Neural progenitor cell (in vitro differentiated cells): ENCODE measurements at places on chromosomes 6 and 20. TPM values are rescaled to one million over a fixed set of nuclear protein-coding genes. Genes with fewer than 3 reads are reported as not detected.
A peak's percentile ranks its signal among the peaks of the same experiment; 100 is the strongest.

MUC21 gene
- not detected in 2 replicates for total RNA-seq

SUPT3H gene
- total RNA-seq: 16.3 and 22.5 TPM in 2 replicates

CALHM4 gene
- total RNA-seq: not detected in 2 replicates

BICRAL gene
- total RNA-seq: 8.6 TPM in 2 replicates

LINC00237 gene
- not detected in 2 replicates for total RNA-seq

PSORS1C1 gene
- total RNA-seq: not detected in 2 replicates

BPIFA1 gene
- not detected in 2 replicates for total RNA-seq

C6orf141 gene
- total RNA-seq: 87.2 and 97.2 TPM in 2 replicates

IPCEF1 gene
- total RNA-seq: 0.13 and 0.25 TPM in 2 replicates

POPDC3 gene
- 3.1 and 8.2 TPM in 2 replicates for total RNA-seq

HSPA12B gene
- total RNA-seq: 0.15 and 0.71 TPM in 2 replicates

TTLL9 gene
- total RNA-seq: 0.34 TPM in 1 of 2 replicates, not detected in the other

FGD2 gene
- total RNA-seq: 0.06 and 0.12 TPM in 2 replicates

KCNK5 gene
- total RNA-seq: 5.7 and 7.3 TPM in 2 replicates

PNPLA1 gene
- not detected in 2 replicates for total RNA-seq

DNA sequence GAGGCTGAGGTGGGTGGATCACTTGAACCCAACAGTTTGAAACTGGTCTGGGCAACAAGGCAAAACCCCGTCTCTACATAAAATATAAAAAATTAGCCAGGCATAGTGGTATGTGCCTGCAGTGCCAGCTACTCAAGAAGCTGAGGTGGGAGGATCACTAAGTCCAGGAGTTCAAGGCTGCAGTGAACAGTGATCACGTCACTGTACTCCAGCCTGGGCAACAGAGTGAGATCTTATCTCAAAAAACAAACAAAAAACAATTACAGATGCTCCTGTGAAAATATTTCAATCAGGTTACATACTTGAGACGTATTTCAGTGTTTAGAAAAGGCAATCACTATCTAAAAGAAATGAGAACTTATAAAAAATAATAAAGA is 33.8 kb downstream of the RANBP9 start:
- no peak for DNase-seq

DNA sequence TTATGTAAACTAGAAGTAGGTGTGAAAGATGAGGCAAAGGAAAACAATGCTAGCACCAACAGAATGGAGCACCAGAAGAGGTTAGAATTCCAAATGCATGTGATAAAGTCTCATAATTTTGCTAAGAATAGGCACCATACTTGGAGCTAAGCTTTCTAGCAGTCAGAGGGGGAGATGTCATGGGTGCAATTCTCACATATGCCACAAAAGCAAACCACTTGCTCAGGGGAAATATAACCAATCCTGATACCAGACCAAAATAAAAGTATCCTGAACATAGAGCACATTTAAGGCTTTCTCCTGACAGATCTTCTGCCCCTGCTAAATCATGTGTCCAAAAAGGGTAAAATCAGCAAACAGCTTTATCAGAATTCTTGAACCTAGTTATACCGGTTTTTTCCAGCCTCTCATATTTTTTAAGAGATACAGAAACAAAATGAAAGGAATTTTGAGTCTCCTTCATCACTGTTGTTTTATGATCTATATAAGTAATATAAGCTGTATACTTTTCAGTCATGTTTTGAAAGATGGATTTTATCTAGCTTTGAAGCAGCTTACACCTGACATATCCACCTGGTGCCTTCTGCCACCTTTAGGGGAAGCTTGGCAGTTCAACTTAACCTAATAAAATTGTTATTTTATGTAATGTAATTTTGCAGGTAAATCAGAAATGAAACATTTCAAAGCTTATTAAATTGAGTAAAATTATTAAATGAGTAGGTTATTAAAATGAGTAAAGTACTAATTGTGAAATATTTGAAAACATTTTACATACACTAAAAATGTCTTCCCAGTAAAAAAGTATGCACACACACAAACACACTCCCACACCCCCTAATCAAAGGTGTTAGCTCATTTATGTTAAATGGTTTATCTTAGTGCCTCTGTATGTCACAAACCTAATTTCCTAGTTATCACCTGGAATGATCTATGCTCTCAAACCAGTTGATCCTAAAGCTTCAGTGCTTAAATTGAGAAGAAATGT is 2.8 kb downstream of the SPO11 start:
- DNase-seq: no peak

- DNase-seq: no peak
Measured at GRCh38 chr6:124008000-124008987, 204.6 kb downstream of the NKAIN2 start.

DNA sequence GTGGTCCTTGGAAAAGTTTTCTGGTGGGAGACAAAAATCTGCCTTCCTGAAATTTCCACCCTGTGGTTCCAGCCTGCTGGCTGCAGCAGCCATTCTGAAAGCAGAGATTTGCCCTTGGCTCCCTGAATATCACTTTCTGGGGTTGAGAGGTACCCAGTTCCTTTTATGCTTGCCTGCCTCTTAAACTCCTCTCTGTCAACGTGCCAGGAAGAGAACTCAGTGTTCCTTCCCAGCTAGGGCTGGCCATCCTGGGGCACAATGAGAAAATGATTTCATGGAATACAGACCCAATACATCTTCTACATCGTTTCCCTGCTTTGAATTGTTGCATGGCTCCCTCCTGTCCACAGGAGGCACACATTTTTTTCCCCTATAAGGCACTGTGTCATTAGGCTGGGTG is 1.6 kb upstream of the DSN1 start:
- DNase-seq: no peak

DNA sequence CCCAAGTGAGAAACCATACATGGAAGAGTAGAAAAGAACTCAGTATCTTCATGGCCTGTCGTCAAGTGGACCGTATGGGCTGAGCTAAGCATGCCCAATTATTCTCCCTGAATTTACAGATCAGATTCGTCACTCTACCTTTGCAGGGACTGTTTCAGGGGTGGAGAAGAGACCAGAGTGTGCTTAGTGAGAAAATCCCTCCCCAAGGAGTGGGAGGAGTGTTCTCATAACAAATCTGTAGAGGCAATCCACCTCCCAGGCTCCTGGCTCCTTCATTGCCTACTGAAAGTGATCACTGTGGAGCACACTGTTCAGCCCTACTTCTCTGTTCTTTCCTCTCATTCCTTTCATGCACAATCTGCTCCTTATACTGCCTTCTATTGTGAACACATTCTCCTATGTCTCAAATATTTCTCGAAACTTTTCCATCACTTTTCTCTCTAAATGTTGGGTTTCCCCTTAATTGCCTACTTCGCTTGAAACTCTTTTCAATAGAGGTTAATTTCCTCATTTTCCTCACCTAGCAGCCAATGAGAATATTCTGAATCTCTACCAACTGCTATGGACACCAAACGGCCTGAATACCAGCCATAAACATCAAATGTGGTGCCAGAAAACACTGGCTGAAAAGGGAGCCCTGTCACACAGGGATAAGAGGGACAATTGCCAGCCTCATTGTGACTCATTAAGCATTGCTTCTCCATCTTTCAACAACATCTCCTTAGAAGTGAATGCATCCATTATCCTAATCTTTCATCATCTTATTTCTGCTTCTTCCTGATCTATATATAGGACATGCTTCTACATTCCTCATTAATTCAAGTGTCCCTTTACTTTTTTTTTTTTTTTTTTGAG is 398.3 kb downstream of the UTRN start:
- no peak for DNase-seq

DNA sequence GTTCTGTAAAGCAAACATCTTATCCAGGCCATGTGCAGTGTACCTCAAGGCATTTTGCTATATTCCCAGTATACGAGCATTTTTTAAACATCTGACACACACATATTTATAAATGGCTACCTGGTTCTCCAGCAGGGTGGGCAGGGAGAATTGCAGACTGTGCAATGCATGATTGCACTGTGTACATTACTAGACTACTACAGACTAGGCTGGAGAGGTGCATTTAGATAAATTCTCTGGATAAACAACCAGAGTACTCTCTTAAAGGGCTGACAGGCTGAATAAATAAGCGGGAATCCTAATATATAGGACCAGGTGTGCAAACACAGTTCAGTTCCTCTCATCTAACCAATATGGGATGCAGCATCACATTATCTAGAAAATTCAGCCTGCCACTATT is 428.3 kb upstream of the ARID1B start:
- no peak for DNase-seq

DNA sequence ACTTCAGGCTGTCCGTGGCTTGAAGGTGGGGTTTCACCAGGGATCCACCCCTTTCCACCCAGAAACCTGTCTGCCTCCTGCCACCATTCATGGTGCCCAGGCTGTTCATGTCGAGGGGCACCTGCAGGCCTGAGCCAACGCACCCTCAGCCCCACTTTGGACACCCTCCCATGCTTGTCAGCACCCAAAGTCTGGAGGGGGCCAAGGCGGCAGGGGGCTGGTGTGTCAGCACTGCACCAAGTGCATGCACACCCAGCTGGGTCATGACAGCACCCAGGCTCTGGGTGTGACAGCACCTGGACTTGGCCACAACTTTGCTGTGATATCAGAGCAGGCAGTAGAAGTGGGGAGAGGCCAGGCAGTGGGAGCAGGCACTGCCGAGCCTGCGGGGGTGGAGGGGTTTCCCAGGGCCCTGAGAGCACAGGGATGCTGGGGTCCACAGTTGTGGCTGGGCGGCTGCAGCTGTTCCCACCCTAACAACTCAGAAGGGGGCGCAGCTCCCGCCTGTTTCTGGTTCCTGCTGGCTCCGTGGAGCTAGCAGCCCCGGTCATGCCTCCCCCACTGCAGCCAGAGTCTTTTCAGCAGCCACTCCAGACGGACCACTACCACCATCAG is 33.3 kb upstream of the GRM4 start:
- DNase-seq: no peak

DNA sequence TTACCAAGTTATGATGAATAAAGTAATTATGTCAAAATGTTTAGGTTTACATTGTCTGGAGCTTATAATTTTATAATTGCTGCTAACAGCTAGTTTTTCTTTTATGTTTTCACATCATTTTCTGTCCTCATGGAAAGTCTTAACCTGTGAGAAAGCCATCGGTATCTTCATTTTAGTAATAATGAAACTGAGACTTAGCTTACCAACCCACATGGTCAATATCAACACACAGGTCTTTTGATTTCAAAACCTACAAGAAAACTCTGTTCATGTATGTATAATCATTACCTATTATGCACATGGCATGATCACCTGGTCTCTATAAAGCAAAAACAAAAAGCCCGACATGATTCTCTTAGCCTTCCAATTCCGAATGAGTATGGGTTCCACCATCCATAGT is 61.9 kb downstream of the KCNQ5 start:
- DNase-seq: no peak

- peak; percentile 58 for DNase-seq
Measured at GRCh38 chr20:57398901-57399535, 7.8 kb downstream of the RBM38 start.

GRCh38 chr20:62493253-62493885 is 17.6 kb upstream of the GATA5 start:
- no peak for DNase-seq

DNA sequence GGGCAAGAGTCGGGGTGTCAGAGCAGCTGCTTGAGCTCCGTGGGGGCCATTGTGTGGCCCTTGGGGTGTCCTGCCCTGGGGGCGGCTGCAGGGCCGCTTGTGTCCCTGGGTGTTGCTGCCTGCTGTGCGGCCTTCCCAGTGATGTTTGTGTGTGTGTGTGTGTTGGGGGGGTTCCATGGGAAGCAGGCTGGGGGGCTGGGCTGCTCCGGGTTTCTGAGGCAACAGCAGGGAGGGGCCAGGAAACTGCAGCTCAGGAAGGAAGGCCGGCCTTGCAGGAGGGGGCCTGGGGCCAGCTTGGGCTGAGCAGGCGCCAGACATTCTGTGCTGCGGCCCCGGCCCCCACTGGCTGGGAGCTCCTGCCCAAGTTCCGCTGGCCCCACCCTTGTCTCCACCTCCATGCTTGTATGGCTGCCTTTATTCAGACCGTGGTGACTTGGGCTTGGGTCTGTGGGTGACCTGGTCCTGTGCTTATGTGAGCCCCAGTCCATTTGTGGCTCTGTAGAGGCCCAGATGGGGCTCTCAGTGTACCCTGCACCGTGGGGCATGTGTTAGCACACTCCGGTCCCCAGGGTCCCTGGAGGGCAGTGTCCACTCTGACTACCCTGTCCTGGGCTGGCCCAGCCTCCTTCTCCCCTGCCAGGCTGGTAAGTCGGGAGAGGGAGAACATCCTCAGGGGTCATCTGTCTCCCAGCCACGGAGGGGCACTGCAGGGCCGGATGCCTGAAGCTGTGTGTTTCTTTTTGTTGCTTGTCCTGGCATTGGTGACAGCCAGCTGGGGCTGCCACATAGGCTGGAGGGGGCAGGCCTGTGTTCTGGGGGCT is 4.6 kb upstream of the SOX18 start:
- peak; percentile 74 for DNase-seq

GRCh38 chr20:46631212-46631869 is 19.9 kb downstream of the SLC13A3 start:
- peak; percentile 40 for DNase-seq

DNA sequence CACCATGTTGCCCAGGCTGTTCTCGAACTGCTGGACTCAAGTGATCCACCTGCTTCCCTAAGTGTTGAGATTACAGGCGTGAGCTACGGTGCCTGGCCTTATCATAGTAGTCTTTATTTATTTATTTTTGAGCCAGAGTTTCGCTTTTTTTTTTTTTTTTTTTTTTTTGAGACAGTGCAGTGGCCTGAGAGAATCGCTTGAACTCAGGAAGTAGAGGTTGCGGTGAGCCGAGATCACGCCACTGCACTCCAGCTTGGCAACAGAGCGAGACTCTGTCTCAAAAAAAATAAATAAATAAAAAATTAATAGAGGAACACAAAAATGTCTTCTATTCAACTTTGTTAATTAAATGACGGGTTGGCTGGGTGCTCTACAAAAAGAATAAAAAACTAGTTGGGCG is 12.9 kb downstream of the MAPRE1 start:
- no peak for DNase-seq

DNA sequence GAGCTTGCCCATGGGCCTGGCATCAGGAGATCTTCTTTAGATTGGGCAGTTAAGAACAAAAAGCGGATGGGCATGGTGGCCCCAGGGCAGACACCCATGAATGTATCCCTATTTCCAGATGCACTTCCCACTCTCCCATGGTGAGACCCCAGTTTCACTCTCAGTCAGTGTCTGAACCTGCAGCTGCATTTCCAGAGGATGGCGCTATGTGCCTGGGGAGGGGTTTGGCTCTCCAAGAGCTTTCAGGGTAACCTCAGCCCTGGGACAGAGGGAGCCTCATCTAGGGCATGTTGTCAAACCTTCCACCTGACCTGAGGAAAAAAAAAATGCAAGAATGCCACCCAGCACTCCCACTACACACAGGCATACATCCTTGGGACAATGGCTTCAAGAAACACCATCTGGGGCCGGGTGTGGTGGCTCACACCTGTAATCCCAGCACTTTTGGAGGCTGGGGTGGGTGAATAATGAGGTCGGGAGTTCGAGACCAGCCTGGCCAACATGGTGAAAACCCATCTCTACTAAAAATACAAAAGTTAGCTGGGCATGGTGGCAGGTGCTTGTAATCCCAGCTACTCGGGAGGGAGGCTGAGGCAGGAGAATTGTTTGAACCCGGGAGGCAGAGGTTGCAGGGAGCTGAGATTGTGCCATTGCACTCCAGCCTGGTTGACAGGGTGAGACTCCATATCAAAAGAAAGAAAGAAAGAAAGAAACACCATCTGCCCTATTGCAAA is 1.9 kb downstream of the CST9L start:
- DNase-seq: no peak
